ENCODE measurements at places on chromosomes 13 and 19. TPM values are rescaled to one million over a fixed set of nuclear protein-coding genes. Genes with fewer than 3 reads are reported as not detected.

DNA sequence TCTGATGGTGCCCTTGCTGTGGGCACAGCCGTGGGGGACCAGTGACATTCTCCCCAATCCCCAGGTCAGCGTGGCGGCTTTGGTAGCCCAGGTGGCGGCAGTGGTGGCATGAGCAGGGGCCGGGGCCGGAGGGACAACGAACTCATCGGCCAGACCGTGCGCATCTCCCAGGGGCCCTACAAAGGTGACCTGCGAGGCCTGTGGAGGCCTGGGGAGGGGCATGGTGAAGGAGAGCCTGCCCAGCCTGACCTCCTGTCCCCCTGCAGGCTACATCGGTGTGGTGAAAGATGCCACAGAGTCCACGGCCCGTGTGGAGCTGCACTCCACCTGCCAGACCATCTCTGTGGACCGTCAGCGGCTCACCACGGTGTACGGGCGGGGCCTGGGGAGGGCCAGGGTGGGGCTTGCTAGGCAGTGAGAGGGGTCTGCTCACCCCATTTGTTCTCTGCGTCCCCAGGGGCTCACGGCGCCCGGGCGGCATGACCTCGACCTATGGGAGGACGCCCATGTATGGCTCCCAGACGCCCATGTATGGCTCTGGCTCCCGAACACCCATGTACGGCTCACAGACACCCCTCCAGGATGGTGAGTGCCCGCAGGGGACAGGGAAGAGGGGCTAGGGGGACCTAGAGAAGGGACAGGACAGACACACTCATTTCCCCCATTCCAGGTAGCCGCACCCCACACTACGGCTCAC lies 7.7 kb upstream of the TIMM50 start:
- no peak for DNase-seq

- no peak for DNase-seq
Observed at GRCh38 chr13:73610799-73611592, 523.2 kb downstream of the KLF12 start.

DNA sequence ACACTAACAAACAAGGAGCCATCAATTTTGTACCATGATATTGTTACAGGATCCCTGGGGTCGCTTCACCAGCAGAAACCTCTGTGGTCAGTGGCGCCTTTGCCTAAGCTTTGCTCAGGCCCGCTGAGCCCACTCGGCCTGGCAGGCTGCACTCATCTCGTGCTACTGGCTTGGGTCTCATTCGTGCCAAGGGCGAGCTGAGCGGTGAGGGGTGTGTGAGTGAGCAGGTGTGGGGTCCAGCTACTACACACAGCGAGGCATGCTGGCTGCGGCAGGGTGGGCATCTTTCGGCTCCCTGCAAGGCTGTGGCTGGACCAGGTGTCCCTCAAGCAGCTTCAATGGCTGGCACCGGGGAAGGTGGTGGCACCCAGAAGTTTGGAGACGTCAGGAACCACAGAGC lies 19.1 kb downstream of the CPB2 start:
- no peak for DNase-seq

- no peak for DNase-seq
Observed at GRCh38 chr19:2616741-2617392, 85.6 kb downstream of the GNG7 start.

DNA sequence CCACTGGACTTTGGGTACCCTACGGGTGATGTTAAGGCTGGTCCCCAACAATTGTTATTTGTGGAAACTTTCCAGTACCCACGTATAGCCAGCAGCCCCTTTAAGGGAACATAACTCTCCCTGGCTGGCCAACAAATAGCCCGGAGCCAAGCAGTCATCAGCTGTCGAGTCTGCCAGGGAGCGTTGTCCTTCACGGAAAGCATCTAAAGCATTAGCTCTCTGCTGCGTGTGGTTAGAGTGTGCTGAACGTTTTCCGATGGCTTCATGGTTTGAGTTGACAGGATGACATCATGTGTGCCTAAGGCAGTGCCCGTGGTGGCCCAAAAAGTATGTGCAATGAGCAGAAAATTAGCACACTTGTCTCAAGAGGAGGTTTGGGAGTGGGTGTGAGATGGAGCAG lies 3.3 kb upstream of the ZNF556 start:
- DNase-seq: no peak

- DNase-seq: no peak
Observed at GRCh38 chr19:31510635-31511034, 161.4 kb upstream of the TSHZ3 start.

Gene GPR42
- total RNA-seq: not detected

Gene IGFL4
- 1.6 TPM for total RNA-seq

Gene MBNL2
- 29.2 TPM for total RNA-seq

Gene PRKD2
- total RNA-seq: 4.7 TPM
